ENCODE measurements at places on chromosomes 16 and 17. TPM values are rescaled to one million over a fixed set of nuclear protein-coding genes. Genes with fewer than 3 reads are reported as not detected.
A peak's percentile ranks its signal among the peaks of the same experiment; 100 is the strongest.

DNA sequence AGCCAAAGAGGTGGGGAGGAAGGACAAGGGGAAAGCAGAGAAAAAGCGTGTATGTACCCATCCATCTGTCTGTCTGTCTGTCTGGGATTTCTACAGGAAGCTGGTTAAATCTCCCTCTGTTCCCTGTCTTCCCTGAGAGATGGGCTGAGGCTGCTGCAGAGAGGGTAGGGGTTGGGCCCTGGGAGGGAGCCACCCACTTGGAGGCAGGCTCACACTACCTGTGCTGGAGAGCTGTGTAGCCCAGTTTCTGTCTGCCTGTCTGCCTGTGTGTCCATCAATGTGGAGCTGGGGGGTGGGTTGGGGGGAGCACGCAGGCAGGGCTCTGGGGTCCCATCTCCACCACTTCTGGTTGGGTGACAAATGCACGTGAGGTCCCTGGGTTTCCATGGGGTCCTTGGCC, 18.6 kb upstream of the C17orf113 start:
- no peak for DNase-seq
- H3K27me3 ChIP-seq, result no peaks in the 10 kb centered on the region
- H3K27ac ChIP-seq, result no peak overlapping the region
- no peaks in the 10 kb centered on the region for H3K4me1 ChIP-seq
- H3K4me3 ChIP-seq, result no peak overlapping the region

DNA sequence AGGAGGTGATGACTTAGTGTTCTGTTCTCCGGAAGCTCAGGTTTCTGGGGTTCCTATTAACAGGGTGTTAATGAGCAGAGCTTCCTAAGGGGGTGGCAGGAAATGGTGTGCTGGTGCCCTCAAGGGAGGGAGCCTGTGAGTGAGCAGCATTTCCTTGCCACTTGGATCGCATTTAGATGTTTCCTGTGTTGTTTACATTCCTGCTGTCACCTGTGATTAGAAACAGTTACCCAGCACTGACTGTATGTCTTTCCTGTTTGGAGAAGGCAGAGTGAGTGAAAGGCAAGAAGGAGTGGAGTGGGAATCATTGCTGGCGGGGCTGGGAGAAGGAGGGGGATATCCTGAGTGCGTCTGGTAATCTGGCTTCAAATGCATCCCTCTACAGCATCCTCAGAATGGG, 214.6 kb downstream of the CCDC182 start:
- H3K27me3 ChIP-seq, result no peaks in the 10 kb centered on the region
- H3K4me1 ChIP-seq, result peaks cover 13% of the 10 kb centered on the region
- no peak for DNase-seq

DNA sequence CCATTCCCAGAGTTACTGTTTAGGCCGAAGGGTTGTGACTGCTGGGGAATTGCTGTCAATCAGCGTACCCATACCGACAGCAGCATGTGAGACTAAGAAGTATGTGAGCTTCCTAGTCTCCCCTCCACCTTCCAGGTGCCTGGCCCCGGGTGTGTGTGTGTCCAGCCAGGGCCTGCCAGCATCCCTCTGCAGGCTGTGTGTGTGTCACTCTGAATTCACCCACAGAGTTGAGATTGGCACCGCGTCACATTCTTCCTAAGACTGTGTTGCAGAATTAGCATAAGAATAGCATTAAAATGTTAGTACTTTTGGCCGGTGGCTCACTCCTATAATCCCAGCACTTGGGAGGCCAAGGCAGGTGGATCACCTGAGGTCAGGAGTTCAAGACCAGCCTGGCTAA, 31.8 kb downstream of the PRMT7 start:
- no peak for DNase-seq
- H3K27me3 ChIP-seq, result no peaks in the 10 kb centered on the region
- no peak overlapping the region for H3K4me3 ChIP-seq
- H3K4me1 ChIP-seq, result no peaks in the 10 kb centered on the region
- no peak overlapping the region for H3K27ac ChIP-seq

GRCh38 chr17:62611292-62611691, 16.2 kb upstream of the MRC2 start:
- no peaks in the 10 kb centered on the region for H3K4me1 ChIP-seq
- no peak overlapping the region for H3K4me3 ChIP-seq
- no peak overlapping the region for H3K27ac ChIP-seq
- DNase-seq, result no peak
- H3K27me3 ChIP-seq, result no peaks in the 10 kb centered on the region
- peaks cover 29% of the 10 kb centered on the region for H3K36me3 ChIP-seq

GRCh38 chr16:11359370-11359769, 14.1 kb downstream of the RMI2 start:
- H3K27ac ChIP-seq, result peak overlapping the region; percentile 84
- H3K36me3 ChIP-seq, result no peaks in the 10 kb centered on the region
- no peak overlapping the region for H3K4me3 ChIP-seq

- H3K4me3 ChIP-seq, result no peak overlapping the region
- DNase-seq, result no peak
- H3K27me3 ChIP-seq, result no peaks in the 10 kb centered on the region
- H3K36me3 ChIP-seq, result no peaks in the 10 kb centered on the region
Observed at GRCh38 chr17:76281573-76282371, 16.6 kb downstream of the UBALD2 start.

GRCh38 chr16:10600782-10601443, 20.5 kb upstream of the EMP2 start:
- no peak overlapping the region for H3K4me3 ChIP-seq
- H3K27ac ChIP-seq, result no peak overlapping the region
- DNase-seq, result no peak
- H3K4me1 ChIP-seq, result no peaks in the 10 kb centered on the region

DNA sequence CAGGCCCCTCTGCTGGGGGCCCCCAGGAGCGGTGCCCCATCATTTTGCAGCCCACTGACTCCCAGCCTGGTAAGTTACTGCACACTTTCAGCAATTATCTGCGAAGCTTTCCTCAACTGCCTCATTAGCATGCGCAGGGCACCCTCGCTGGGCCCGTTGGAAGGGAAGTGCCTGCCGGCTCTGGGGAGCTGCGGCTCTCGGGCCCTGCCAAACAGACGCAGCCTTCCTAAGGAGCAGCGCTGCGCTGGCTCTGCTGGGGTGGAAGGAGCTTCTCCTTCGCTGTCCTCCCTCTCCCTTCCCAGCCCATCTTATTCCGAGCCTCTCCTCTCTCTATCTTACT, 71.0 kb downstream of the RBBP6 start:
- no peaks in the 10 kb centered on the region for H3K36me3 ChIP-seq
- peak overlapping the region; percentile 21 for H3K4me3 ChIP-seq
- DNase-seq, result no peak
- peaks cover 3% of the 10 kb centered on the region for H3K4me1 ChIP-seq
- no peaks in the 10 kb centered on the region for H3K27me3 ChIP-seq

DNA sequence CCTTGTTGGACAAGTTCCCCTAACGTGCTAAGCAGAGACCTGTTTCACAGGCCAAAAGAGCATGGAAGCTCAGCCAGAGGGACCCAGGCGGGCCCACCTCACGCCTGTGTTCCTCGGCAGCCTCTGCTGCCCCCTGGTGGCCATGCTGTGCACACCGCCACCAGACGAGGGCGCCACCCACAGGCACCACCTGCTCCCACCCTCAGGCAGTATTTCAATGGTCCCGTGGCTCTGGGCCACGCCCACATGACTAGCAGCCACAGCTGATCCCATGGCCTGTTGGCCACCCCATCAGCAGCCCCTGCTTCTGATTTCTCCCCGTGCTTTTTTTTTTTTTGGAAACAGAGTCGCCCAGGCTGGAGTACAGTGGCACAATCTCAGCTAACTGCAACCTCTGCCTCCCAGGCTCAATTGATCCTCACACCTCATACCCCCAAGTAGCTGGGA, 18.9 kb downstream of the MPG start:
- H3K4me3 ChIP-seq, result no peak overlapping the region
- no peak overlapping the region for H3K27ac ChIP-seq
- peak; percentile 86 for DNase-seq

DNA sequence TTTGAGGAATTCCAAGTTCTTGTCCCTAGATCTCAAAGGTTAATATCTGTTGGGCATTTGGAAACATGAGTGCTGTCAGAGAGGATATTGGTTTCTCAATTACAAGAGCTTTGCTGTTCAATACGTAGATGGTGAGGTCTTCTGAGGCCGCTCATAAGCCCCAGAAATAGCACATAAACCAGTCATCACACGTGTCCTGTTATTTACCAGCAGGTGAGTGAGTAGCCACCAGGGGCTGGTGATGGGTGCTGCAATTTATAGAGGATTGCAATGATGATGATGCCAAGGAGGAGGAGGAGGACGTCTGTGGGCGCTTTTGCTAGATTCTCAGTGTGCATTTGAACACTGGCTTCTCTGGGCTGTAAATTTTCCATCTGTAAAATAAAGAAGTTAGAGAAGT, 89.0 kb downstream of the SALL1 start:
- no peak overlapping the region for H3K27ac ChIP-seq
- DNase-seq, result no peak
- no peaks in the 10 kb centered on the region for H3K4me1 ChIP-seq
- no peak overlapping the region for H3K4me3 ChIP-seq

Gene CSH1
- not detected for total RNA-seq

Gene CWC25
- 25.7 TPM for total RNA-seq
